Ammon's horn (tissue), 1 donor: ENCODE measurements at places on chromosomes 6 and 20.

GRCh38 chr20:56391596-56392131 is 351 bp downstream of the AURKA start:
- no peak for DNase-seq

DNA sequence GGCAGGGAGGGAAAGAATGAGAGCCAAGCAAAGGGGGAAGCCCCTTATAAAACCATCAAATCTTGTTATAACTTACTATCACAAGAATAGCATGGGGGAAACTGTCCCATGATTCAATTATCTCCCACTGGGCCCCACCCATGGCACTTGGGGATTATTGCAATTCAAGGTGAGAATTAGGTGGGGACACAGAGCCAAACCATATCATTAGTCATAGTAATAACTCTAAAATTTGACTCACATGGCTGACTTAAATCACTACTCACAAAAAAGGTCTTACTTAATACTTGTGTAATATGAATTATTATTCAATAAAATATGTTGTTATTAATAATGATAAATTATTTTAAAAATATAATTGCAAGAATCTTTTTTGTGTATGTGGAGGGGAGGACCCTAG is 178.1 kb upstream of the TCF21 start:
- no peak for DNase-seq

DNA sequence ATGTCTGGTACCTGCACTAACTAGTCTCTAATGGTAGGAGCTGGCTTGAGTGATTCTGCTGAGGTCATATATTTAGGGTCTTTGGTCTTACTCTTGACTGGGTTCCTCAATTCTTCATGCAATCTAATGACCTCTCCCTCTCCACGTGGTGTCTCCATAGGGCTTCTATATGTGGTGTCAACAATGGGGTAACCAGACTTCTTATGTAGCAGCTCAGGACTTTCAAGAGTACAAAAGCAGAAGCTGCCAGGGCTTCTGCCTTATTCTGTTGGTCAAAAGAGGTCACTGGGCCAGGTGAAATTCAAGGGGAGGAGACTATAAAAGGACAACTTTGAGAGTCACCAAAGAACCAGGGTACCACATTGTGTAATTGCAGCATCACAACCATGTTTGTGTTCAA is 54.3 kb downstream of the NUS1 start:
- DNase-seq = no peak

DNA sequence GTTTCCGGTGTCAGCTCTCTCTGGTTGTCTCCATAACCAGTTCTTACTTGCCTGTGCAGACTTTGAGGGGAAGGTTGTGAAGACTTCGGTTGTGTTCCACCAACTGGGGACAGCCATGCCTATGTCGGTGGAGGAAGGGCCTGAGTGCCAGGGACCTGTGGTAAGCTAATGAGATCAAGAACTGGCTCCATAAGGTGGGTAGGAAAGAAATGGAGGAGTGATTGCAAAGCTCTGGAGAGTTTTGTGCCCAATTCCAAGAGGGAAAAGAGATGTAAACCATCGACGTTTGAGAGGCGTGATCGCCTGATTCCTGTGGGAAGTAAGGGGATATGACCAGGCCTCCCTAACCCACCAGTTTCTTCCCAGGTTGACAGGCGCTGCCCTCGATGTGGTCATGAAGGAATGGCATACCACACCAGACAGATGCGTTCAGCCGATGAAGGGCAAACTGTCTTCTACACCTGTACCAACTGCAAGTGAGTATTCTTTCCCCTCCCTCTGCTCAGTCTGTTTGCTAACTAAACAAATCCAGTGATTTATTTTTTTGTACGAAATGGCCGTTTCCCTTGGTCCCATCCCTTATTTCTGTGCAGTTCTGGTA is 893 bp downstream of the POLR1H start:
- no peak for DNase-seq

GRCh38 chr6:156451726-156452125 is 325.5 kb upstream of the ARID1B start:
- no peak for DNase-seq

GRCh38 chr20:59006167-59006863 is 739 bp downstream of the CTSZ start:
- no peak for DNase-seq

DNA sequence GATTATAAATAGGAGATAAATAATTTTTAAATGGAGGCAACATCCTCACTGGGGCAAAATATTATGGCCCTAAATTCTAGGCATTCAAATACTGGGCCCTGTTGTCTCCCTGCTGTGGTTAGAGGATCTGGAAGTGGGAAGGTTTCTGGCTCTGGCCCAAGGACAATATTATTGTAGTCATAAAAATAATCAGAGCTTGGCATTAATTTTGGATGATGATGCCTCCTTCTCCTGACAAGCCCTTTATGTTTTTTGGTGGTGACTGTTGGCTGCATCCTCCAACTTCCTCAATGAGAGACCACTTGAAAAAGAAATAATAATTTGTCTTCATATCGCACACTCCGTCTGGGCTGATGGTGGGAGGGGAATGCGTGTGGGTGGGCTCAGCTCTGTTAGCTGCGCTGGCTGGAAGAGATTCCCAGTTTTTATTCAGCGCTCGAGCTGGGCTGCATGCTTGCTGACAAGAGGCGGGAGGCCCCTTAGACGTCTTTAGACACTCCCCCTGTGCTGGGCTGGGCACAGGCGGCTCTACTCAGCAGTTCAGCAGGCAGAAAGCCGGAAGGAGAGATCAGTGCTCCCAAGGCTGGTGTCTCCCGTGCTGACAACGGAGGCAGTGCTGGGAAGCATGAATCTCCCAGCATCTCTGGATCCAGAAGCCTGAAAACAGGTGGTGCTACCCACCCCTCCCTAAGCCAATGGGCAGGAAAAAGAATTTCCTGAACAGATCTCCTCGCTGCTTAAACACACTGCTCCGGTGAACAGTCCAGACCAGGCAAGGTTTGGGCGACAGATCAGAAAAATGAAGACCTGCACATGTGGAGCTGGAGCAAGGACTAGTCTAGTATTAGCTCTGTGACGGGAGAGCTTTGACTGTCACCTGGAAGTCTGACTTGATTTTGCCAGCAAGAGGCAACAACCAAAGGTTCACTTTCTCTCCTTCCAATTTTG is 97.7 kb downstream of the SYCP2 start:
- peak; percentile 80 for DNase-seq

DNA sequence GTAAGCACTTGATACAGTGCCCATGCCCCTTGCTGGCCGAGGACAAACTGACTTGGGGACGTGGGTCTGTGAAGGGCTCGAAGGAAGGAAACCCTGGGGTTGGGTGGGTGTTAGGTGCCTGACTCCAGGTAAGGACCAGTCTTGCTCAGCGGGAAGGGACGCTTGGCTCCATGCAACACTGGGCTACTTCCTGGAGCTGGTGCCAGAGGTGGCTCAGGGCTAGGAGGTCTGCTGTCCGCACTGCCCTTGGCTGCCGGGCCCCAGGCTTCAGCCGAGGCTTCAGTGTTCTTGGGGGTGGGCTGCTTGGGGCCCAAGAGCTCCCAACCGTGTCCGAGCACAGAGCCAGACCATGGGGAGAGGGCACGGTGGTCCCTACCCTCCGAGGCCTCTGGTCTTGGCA is 5.3 kb downstream of the GATA5 start:
- DNase-seq = no peak

DNA sequence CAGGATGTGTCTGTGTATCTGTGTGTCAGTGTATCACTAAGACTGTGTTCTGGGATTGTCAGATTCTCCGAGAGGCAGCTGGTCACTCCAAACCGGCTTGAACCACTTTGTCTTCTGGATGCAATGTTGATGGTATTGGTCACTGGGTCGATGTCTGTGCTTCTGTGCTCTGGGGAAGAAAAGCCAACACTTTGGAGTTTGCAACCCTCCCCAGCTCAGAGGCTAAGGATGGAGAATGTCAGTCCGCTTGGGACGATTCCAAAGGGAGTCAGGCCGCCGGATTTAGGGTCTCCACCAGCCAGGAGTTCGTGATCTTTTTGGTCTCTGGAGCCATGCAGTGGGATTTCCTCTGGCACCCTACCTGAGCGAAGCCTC is 5.2 kb downstream of the MAFB start:
- no peak for DNase-seq

- no peak for DNase-seq
Measured at GRCh38 chr6:147892476-147892875, 384.0 kb downstream of the SAMD5 start.

- DNase-seq = no peak
Measured at GRCh38 chr20:62011403-62011790, 54.3 kb downstream of the TAF4 start.

GRCh38 chr6:40378725-40379074 is 208.5 kb downstream of the LRFN2 start:
- no peak for DNase-seq

GRCh38 chr6:218153-219018 is 73.9 kb upstream of the DUSP22 start:
- DNase-seq = no peak

GRCh38 chr6:42911171-42912021 is 4.5 kb upstream of the PTCRA start:
- no peak for DNase-seq

- no peak for DNase-seq
Measured at GRCh38 chr6:107418118-107418517, 41.2 kb downstream of the PDSS2 start.

GRCh38 chr20:62969179-62969760 is 16.8 kb downstream of the SLC17A9 start:
- DNase-seq = no peak
